Renal cortex interstitium (tissue), 15 donors: ENCODE measurements at places on chromosomes 3 and 15. TPM values are rescaled to one million over a fixed set of nuclear protein-coding genes. Genes with fewer than 3 reads are reported as not detected.

- no peak for DNase-seq
These were observed 42.9 kb downstream of the TNFAIP8L3 start for GRCh38 chr15:51051776-51052175.

GRCh38 chr15:101050623-101051290 lies 131.6 kb downstream of the LRRK1 start:
- no peak for DNase-seq

DNA sequence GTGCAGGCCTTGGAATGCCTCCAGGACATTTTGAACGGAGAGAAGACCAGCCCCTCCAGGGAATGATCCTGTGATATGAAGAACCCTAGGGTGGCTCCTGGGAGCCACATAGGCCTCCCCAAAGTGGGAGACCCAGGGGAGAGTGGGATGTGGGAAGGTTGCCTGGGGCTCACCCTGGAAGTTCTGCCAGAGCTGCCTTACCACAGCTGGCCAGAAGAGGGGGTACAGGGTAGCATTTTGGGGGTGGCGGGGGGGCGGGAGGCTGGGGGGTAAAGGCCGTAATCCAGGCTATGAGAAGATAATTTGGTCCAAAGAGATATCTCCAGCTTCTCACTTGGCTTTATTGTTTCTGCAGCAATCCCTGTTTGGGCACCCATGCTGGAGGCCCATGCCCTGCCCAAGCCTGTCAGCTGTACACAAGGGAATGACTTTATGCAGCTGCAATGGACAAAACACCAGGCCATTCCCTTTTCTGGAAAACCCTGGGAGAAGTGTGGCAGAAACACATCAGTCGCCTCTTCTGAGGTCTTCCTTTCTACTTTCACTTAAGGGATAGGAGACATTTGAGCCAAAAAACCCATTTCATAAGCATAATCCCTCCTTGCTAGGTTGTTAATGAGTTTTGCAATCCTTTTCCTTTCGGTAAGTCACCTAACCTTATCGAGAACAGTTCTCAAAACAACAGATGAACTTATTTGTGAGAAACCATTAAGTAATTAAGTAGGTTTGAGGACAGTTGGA lies 11.0 kb upstream of the MUSTN1 start:
- DNase-seq = no peak

- no peak for DNase-seq
These were observed 563 bp downstream of the PXYLP1 start for GRCh38 chr3:141231952-141232823.

- no peak for DNase-seq
These were observed 20.5 kb downstream of the RBPMS2 start for GRCh38 chr15:64754663-64755426.

DNA sequence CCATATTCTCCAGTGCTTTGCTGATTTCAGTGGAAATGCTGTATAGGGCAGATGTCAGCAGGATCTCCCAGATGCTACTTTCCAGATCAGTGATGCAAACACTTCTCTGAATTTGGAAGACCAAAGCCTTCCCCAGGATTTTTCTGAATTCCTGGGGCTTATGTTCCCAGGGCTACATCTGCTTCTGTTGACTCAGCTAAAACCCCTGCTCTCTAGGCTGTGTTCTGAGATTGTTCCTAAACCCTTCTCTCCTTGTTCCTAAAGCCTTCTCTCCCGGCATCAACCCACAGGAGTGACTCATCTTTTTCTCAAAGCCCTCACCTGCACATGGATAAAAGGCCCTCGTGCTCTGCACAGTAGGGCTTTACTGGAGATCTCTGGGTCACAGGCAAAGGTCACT lies 35.5 kb downstream of the FAH start:
- no peak for DNase-seq

- DNase-seq = no peak
These were observed 19.3 kb upstream of the NRROS start for GRCh38 chr3:196620161-196620604.

DNA sequence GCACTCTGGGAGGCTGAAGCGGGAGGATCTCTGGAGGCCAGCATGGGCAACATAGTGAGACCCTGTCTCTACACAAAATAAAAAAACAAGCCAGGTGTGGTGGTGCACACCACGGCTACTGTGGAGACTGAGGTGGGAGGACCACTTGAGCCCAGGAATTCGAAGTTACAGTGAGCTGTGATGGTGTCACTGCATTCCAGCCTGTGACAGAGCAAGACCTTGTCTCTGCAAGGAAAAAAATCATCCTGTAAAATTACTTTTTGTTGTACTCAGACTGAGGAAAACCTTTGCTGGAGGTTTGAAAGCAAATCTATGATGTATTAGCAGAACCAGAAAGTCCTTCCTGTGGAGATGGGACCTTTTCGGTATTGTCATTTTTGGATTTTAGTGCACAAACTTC lies 63.3 kb downstream of the ATP1B3 start:
- no peak for DNase-seq

GRCh38 chr3:55191911-55192775 lies 264.3 kb upstream of the LRTM1 start:
- DNase-seq = no peak

DNA sequence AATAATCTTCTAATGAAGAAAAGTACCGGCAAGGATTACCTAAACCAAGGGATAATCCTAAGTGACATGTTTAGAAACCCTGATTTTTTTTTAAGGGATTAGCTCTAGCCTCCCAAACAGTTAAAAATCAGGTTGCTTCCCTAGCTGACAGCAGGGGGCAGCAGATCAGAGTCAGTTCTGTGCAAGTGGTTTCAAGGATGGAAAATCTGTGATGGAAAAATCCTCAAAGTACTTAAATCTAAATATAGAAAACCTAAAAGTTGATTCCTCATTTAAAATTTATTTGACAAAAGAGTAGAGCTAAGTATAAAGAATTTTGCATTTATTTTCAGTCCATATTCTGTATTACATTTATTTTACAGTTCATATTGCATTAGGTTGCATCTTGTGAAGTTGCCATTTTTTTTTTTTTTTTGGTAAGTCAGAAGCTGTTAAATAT lies 107.6 kb downstream of the PEX5L start:
- DNase-seq = peak; percentile 36

DNA sequence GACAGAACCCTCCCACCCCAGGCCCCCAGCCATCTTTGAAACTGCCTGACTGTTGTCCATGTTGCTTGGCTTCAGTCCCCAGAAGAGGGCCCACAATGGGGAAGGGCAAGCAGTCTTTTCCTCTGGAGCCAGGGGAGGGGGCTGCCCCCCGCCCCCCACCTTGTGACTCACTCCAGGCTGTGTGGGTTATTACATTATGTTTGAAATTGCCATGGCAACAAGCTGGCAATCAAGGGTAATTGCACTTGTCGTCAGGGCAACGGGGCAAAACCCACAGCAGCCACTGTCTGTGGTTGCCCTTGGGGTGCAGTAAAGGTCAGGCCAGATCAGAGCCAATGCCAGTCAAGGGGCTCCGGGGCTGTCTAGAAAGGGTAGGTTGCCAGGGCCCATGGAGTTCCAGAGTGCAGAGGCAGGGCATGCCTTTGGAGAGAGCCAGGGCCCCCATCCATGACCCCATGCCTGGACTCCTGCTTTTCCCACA lies 3.1 kb upstream of the CAMKV start:
- DNase-seq = no peak

- no peak for DNase-seq
These were observed 49.3 kb downstream of the FBLN2 start for GRCh38 chr3:13598201-13598600.

- DNase-seq = no peak
These were observed 57.7 kb downstream of the ATP2B2 start for GRCh38 chr3:10447527-10448260.

- no peak for DNase-seq
These were observed 148.2 kb upstream of the LRIG1 start for GRCh38 chr3:66648975-66649374.

DNA sequence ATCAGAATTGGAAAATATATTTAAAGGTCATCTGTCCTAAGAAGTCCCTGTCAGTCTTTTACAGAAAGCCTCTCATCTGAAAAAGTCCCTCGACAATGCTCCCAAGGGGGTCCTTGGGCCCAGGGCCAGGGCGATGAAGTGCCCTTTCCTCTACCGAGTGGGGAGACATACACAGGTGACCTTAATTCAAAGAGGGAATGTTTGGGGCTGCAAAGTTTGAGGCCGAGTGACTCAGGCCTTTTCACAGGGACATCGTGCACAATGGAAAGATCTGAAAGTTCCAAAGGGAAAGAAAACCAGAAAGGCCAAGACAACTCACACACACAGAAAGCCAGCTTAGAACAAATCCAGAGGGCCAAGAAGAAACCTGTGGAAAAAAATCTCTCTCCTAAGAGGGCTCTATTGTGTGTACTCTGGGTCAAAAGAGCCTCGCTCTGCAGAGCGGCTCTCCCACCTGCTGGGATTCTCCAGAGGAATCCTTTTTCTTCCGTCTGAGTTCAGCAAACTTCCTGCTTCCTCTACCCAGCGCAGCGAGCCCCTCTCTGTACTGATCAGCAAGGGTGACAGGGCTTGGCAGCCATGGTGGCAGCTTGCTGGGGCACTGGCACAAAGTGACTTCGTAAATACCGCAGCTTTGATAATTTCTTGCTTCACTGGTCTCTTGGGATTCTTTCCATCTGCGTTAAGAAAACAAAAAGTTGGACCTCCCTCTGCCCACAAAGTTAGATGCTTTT lies 259.1 kb downstream of the OPA1 start:
- DNase-seq = no peak

GRCh38 chr15:95086531-95087252 lies 855.3 kb downstream of the MCTP2 start:
- peak; percentile 13 for DNase-seq

- DNase-seq = no peak
These were observed 409.6 kb downstream of the NSUN3 start for GRCh38 chr3:94472511-94472910.

GRCh38 chr15:90787881-90788280 lies 70.7 kb downstream of the BLM start:
- no peak for DNase-seq

- no peak for DNase-seq
These were observed 12.0 kb upstream of the TXNRD3 start for GRCh38 chr3:126666658-126667528.

GRCh38 chr15:76987896-76988860 lies 6.7 kb upstream of the PSTPIP1 start:
- DNase-seq = no peak

GRCh38 chr15:68402432-68403160 lies 29.4 kb downstream of the ITGA11 start:
- DNase-seq = no peak

- no peak for DNase-seq
These were observed 37.4 kb upstream of the PRICKLE2 start for GRCh38 chr3:64262574-64263114.

GRCh38 chr3:49406571-49407565 lies 4.9 kb downstream of the RHOA start:
- DNase-seq = no peak

DNA sequence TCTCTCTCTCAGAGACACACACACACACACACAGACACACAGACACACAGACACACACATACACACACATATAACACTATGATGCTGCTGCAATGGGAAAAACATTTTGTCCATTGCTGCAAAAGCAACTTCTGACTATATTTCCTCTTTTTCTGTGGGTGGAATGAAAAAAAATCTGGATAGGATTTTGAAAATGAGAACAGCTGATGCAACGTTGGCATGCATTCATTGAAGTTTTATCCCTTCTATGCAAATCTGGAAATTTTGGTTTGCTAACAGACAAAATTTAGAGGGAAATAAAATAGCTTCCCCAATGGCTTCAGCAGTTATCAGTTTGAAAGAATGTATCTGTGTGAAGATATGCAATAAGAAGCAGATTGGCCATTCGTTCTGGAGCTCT lies 763.4 kb upstream of the GRM7 start:
- DNase-seq = no peak

DNA sequence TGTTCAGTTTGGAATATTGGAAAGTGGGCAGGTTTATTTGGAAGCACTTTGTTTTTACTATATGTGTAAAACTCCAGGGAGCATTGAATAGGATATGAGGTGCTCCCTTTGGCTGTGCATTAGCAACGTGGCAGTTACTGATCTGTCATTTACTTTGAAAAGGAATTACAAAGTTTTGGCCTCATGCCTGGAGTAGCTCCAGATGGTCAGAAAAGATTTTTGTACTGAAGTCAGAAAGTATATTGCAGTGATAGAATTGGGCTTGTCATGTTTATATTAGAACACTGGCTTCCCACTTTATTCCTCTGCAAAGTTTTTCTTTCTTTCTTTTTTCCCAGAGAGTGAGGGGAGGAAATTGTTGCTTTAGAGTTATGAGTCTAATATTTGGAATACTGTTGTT lies 26.1 kb downstream of the FNDC3B start:
- DNase-seq = no peak

GRCh38 chr3:32571192-32571485 lies 481 bp upstream of the DYNC1LI1 start:
- DNase-seq = no peak

GRCh38 chr3:101009386-101009785 lies 16.2 kb upstream of the ABI3BP start:
- DNase-seq = no peak

GRCh38 chr3:13808550-13808949 lies 71.3 kb downstream of the WNT7A start:
- DNase-seq = no peak

- DNase-seq = no peak
These were observed 125.1 kb downstream of the SNRK start for GRCh38 chr3:43411429-43411828.

GRCh38 chr3:53083521-53083920 lies 37.6 kb upstream of the SFMBT1 start:
- DNase-seq = no peak

GRCh38 chr3:156551261-156551660 lies 3.7 kb downstream of the SSR3 start:
- DNase-seq = no peak

DNA sequence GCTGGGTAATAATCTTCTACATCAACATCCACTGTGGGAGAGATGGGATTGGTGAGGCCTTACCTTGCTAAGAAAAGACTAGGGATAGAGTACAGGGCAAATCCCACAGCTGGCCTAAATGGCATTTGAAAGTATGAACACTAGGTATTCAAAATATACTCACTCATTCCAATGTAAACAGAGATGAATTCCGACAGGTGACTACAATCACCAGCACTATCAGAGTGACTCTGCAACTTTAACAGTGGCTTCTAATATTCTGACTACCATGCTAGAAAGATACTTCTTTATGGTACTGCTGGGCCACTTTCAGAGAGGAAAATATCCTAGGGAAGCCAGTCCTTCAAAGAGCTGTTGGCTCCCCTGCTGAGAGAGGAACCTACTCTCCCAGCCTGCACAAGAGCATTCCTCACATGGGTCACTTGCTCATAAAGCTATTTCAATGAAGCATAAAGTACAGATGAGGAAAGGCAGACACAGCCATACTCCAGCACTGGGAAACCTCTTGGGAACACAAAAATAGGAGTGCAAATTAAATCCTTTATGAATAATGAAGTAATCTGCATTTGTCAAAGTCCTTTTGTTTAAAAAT lies 21.5 kb upstream of the MAN2C1 start:
- no peak for DNase-seq

- no peak for DNase-seq
These were observed 47.6 kb downstream of the PHLDB2 start for GRCh38 chr3:111906656-111907055.

GRCh38 chr3:124569761-124570160 lies 160.5 kb upstream of the UMPS start:
- DNase-seq = no peak

The DYNLT2B gene
- polyA plus RNA-seq = 36.3 TPM

The KBTBD13 gene
- polyA plus RNA-seq = 0.03 TPM

The PRSS50 gene
- 2.9 TPM for polyA plus RNA-seq

The STXBP5L gene
- polyA plus RNA-seq = 0.15 TPM

The TMEM212 gene
- polyA plus RNA-seq = 0.08 TPM

The ERICH6 gene
- 1.8 TPM for polyA plus RNA-seq

The TMEM266 gene
- polyA plus RNA-seq = 14.1 TPM

The NPAP1 gene
- polyA plus RNA-seq = 0.30 TPM

The CCRL2 gene
- polyA plus RNA-seq = 1.0 TPM

The MRPS22 gene
- polyA plus RNA-seq = 58.6 TPM

The CD200 gene
- 41.6 TPM for polyA plus RNA-seq

The MOBP gene
- polyA plus RNA-seq = 0.17 TPM

The RASGRP1 gene
- polyA plus RNA-seq = 11.4 TPM
